ENCODE measurements at places on chromosomes 16 and 17. TPM values are rescaled to one million over a fixed set of nuclear protein-coding genes. Genes with fewer than 3 reads are reported as not detected.
A peak's percentile ranks its signal among the peaks of the same experiment; 100 is the strongest.

- H3K36me3 ChIP-seq: no peaks in the 10 kb centered on the region
- no peaks in the 10 kb centered on the region for H3K4me1 ChIP-seq
- DNase-seq: no peak
- H3K27me3 ChIP-seq: no peaks in the 10 kb centered on the region
These were observed 3.9 kb downstream of the VPS35L start for GRCh38 chr16:19559242-19559910.

Gene CEP112
- 4.7 TPM for total RNA-seq

Gene CDH8
- total RNA-seq: 1.7 TPM

- DNase-seq: peak; percentile 88
- peaks cover 7% of the 10 kb centered on the region for H3K4me1 ChIP-seq
- H3K27ac ChIP-seq: no peak overlapping the region
- no peak overlapping the region for H3K4me3 ChIP-seq
These were observed 105.8 kb downstream of the NOG start for GRCh38 chr17:56699186-56699894.

- DNase-seq: no peak
- H3K27me3 ChIP-seq: no peaks in the 10 kb centered on the region
- no peaks in the 10 kb centered on the region for H3K4me1 ChIP-seq
- H3K36me3 ChIP-seq: no peaks in the 10 kb centered on the region
These were observed 90.0 kb upstream of the TBX2 start for GRCh38 chr17:61309362-61310256.

- H3K27me3 ChIP-seq: no peaks in the 10 kb centered on the region
- H3K4me1 ChIP-seq: no peaks in the 10 kb centered on the region
- no peak overlapping the region for H3K27ac ChIP-seq
- DNase-seq: no peak
- H3K4me3 ChIP-seq: no peak overlapping the region
- H3K36me3 ChIP-seq: no peaks in the 10 kb centered on the region
These were observed 981 bp upstream of the DUXB start for GRCh38 chr16:75702242-75702641.
